NCI-H1092 treated with DMSO at 0.1 percent for 48 hours (cell line): ENCODE measurements at places on chromosomes 2 and 18.

GRCh38 chr2:240501531-240501991, 56.2 kb downstream of the ANKMY1 start:
- DNase-seq: no peak

DNA sequence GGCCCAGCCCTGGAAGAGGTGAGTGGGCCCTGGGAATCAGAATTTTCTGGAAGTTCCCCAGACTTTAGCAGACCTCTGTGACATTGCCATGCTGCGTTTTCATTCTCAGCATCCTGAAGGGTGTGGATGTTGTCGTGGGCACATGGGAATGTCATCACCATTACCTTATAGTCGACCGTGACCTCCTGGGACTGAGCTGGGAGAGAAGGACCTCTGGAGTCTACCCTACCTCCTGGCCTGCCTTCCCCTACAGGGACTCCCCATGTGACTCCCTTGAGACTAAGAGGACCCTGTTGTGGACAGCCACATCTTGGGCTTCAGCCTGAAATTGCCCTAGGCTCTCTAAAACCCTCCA, 43.0 kb downstream of the CNGA3 start:
- no peak for DNase-seq

DNA sequence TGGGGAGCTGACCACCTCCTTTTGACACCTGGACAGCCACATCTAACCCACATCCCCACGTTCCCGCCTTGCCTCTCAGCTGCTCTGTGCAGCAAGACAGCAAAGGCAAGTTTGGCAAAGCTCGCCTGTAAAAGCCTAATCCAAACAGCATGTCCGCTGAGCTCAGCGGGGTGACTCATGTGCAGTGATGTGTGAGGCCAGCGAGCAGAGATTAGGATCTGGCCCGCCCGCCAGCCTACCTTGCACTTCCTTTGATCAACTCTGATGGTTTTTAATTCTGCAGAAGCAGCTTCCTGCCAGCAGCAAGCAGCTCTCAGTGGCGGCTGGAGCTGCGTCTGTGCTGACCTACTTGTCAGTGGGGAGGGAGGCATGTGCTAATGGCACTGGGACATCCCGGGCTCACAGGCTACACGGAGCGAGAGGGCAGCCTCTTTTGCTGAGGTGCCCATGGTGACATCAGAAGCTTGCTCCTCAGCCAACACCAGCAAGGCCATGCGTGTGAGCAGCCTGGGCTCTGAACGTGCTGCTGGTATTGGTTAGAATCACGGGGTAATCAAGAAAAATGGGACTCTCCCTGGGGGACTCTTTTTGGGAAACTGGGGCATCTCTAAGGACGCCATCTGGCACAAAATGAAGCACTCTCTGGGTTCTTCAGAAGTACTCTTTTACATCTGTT, 36.0 kb upstream of the EML4 start:
- peak; percentile 56 for DNase-seq

DNA sequence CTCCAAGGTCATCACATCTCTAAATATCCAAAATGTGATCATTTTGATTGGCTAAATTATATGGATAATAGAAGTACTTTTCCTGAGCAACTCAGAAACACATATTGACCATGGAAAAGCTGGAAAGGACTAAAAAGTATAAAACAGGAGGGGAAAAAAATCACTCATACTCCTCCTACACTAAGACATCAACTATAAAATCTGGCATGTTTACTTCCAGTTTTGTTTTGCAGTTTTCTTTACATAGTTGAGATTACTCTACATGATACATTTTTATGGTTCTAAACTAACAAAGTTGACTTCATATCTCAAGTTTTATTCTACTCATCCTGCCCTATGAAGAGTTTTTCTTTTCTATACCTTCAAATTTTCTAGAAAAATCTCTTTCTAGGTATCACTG, 46.0 kb upstream of the SP3 start:
- DNase-seq: no peak

DNA sequence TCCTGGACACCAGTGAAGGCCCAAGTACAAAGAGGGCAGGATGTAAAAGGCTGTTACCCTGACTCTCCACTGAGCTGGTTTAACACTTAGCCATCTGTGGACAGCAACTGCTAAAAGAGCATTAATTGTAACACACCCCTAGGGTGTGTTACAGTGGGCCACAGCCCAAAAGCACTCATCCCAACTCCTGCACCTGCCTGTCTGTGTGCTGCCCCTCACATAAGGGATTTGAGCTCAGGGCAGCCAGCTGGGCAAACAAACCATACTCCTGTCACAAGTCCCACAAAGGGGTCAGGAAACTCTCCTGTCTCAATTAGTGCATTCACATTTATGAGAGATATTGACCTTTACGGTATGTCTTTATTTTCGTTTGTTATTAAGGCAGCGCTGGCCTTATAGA, 833.1 kb upstream of the NXPH2 start:
- peak; percentile 94 for DNase-seq

GRCh38 chr2:61727746-61728145, 126.1 kb downstream of the FAM161A start:
- DNase-seq: no peak

DNA sequence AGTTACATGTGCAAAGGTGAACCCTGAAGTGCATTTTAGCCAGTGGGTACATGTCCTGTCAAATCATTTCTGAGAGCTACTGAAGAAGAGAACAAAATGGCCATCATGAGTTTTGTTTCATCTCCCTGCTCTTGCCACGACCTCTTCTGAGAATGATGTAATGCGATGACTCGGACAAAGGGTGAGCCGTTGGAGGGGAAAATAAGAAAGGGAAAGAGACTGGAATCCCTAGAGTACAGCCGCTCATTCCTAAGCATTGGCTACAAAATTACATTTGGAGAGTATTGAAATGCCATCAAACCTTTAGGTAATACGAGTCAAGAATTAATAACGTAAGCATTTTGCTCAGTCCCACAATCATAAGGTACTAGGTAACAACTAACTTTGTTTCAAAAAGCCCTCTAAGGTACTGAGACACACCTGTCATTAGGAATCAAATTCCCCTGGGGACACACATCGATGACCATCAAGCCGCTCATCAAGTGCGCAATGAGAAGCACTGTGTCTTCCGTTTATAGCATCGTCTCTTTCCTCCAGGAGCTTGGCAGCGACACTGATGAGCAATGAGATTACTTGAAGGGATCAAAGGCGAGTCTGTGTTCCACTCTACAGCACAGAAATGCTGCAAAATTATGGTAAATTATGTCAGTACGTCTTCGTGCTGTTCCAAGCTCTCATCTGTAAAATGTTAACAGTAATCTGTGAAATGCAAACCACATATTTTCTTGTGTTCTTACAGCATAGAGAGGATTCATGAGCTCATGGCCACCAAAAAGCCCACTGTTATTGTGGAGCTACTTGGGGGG, 97.3 kb upstream of the PIEZO2 start:
- no peak for DNase-seq

- no peak for DNase-seq
Measured at GRCh38 chr2:69740502-69740951, 1.4 kb upstream of the ANXA4 start.

DNA sequence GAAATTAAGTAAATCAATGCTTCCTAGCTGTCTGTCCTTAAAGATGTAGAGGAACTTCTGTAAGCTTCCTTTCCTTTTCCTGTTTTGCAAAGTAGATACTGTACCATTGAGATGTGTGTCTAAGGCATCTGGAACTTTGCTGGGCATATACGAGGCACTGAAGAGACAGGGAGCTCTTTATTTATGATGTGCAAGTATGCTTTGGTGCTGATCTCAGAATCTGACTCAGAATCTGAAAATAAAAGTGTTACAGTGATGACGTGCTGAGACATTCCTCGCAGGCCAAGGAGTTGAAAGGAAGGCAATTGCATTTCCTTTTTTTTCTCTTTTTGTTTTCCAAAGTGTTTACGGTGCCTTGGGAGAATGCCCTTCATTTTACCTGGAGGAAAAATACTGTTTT, 230.9 kb upstream of the RGPD4 start:
- DNase-seq: no peak

DNA sequence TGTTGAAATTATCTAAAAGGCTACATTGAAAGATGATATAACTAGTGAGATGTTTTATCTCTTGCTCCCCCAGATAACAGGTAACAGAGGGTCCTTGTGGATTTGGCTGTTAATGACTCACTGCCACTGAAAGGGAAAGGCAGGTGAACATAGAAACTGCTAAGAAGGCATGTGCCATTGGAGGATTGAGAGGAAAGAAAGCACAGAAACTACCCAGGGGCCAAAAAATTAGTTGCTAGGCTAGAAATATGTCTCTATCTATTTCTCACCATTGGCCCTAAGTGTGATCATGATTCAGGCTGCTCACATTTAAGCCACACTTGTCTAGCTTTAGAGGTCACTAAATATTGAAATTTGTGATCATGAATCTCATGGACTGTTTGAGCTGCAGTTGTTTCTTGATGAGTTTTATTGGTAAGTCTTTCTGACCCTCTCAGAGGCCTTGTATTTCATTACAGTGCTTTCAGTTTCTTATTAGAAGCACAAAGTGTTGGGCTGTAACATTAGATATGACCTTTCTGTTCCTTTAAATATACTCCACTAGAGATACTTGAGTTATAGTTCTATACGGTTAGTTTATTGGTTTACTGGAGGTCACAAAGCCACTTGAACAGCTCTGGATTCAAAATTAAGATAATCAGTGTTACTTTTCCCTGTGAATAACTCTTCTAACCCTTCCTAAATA, 26.2 kb downstream of the NAB1 start:
- DNase-seq: no peak

DNA sequence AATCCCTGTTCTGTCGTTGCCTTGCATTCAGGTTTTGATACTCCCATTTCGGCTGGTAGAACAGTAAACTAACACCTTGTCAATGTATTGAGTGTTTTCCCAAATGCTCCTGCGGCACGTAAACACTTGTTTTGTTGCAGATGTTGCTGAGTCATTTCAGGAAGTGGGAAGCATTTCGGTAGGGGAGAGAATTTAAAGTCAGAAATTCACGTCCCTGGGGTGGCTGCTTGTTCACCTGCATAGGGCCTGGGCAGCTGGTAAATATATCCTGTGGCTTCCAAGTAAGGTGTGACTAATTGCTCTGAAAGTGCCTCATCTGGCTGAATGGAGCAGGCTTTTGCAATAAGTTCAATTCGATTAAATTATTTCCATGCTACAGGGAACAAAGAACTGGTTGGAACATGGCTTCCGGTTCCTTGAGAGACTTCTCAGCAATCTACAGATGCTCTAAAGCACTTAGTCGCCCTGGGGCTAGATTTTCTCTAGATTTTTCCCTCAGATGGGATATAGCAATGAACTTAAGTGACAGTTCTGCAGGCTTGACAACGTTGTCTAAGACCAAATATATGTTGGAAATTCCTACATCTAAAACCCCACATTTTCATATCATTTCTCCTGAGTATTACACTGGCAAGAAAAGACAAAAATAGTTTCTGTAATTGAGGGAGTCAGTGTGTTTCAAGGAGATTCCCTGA, 5.2 kb downstream of the GALR1 start:
- DNase-seq: no peak

DNA sequence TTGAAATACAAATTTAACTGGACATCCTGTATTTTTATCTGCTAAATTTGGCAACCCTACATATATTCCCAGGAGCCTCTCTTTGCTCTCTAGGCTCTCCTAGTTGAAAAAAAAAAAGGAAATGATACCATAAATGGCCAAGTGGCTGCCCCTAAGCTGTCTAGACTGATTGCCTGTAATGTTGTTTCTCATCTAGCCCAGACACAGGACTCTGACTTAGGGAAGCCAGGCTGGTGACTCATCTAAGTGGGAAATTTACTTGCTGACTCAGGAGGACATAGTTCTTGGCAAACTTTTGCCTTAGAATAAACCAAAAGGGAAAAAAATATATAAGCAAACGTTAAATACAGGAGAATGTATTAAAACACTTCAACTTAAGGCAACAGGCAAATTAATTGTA, 14.6 kb upstream of the ITGAV start:
- DNase-seq: no peak

DNA sequence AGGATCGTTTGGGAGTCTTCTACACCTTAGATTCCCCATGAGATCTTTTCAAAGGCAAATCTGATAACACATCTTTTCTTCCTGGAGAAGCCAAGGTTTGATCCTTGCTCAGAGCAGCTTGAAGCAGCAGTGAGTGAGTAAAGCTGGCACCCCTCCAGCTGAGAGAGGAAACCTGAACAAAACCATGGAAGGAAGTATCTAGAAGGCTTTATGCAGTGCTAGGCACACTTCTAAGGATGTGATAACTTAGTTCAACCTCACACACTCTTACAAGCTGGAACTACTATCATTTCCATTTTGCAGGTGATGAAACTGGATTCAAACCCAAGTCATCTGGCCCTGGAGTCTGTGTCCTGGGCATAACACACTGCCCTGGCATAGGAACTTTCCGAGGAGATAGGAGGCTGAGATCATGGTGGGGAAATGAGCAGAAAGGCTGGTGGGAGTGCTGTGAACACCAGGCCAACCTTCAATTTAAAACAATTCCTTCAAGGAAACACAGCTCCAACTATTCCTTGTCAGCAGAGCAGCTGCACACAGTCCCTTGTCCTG, 71.2 kb downstream of the CTAGE1 start:
- no peak for DNase-seq

GRCh38 chr2:96498021-96498431, 7.1 kb downstream of the NEURL3 start:
- peak; percentile 2 for DNase-seq

DNA sequence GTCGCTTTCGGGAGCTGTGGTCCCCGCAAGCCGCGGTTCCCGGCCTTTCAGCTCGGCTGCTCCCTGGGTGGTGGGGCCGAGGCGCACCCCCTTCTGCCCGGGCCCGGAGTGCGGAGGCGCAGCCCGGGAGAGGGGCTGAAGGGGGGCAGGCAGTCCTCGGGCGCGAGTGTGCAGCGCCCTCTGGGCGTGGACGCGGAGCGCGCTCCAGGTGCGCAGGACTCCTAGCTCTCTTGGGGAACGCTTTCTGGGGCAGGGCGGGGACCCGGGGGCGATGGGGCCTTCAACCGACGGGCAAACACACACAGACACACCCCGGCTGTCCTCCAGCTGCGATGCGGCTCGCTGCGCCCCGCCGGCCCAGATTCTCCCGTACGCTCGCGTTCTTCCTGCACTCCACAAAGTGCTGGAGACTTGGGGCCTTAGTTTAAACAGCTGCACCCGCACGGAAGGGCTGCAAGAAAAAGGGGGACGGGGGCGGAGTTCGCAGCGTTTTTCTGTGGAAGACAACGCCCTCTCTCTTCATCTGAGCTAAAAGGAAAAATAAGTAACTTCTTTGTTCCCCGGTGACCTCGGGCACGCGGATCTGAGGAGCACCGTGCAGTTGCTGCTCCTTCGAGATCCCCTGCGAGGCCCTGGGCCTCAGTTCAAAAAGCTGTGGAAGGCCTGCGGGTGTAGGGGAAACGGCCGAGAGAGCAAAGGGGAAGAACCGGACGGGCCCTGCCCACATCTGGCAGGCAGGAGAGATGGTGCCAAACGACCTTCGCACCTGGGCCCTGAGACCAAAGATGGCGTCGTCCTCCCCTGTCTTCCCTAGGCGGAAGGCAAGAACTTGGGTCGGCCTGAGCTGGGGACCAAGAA, 593 bp upstream of the SDC1 start:
- DNase-seq: peak; percentile 27

DNA sequence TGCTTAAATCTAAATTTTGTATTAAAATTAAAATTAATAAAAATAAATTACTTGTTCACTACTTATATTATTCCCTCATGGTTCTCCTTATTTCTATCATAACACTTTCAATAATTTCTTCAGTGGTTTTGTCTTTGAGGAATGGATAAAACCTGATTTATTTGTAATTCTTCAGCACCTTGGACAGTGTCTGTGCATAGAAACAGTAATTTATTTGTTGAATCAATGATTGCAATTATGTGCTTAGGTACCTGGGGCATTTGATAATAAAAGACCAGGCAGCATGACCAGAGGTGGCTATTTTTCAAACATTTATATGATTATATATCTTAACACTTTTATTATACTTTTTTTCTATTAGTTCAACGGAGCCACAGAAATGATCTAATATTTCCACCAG, 1062.7 kb downstream of the DSC3 start:
- DNase-seq: no peak
